ENCODE measurements at places on chromosomes 12 and 14.

- DNase-seq, result no peak
Measured at GRCh38 chr14:75282170-75282554, 3.5 kb downstream of the FOS start.

DNA sequence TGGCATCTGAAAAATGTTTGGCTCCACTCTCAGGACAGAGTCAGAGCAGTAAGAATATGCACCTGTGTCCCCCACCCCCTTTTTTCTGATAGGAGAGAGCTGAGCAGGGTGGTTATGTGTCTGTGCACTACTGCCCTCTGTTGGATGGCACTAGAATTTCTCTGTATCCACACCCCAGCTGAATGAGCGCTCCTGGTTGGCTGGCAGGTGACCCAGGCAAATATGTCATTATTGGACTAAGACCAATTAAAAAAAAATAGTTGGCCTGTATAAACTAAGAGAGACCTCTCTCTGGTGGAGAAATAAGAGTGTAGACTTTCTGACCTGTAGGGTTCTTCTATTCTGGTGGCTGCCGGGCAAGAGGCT lies 107.0 kb downstream of the PTCSC3 start:
- DNase-seq, result peak; percentile 20

- DNase-seq, result no peak
Measured at GRCh38 chr12:89552376-89552775, 26.5 kb upstream of the POC1B start.

DNA sequence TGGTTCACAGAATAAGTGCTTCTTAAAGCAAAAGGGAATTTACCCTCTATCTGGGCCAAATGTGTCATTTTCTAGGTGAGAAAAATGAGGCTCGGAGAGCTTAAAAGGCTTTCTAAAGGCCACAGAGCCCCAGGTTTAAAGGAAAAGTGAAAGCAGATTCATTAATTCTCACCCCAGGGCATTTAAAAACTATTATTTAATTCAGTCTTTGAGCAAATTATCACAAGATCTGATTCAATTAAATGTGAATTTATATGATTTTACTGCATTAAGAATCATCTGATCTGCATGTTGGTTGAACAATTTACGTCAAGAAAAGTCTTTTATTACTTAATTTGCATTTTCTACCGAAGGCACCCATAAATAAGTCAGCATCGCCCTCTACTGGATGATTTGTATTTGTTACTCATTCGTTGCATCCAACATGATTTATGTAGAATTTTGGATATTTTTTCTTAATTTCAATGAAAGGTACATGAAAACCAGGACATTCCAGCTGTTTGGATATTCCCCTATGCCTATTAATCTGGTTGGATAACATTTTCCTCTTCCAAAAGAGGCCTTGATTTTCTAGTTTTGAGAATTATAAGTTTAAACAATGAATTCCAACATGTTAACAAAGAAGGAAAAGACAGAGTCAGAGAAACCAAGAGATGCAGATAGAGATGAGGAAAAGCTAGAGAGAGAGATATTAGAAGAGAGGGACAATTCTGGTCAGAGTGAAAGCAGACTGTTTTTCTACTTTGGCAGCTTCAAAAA lies 19.1 kb upstream of the DHRS7 start:
- DNase-seq, result peak; percentile 80

GRCh38 chr14:24888532-24888931 lies 161.4 kb downstream of the STXBP6 start:
- DNase-seq, result no peak

- DNase-seq, result peak; percentile 42
Measured at GRCh38 chr14:81990312-81990761, 456.7 kb upstream of the SEL1L start.

GRCh38 chr14:49975276-49975675 lies 82.4 kb downstream of the ARF6 start:
- no peak for DNase-seq

DNA sequence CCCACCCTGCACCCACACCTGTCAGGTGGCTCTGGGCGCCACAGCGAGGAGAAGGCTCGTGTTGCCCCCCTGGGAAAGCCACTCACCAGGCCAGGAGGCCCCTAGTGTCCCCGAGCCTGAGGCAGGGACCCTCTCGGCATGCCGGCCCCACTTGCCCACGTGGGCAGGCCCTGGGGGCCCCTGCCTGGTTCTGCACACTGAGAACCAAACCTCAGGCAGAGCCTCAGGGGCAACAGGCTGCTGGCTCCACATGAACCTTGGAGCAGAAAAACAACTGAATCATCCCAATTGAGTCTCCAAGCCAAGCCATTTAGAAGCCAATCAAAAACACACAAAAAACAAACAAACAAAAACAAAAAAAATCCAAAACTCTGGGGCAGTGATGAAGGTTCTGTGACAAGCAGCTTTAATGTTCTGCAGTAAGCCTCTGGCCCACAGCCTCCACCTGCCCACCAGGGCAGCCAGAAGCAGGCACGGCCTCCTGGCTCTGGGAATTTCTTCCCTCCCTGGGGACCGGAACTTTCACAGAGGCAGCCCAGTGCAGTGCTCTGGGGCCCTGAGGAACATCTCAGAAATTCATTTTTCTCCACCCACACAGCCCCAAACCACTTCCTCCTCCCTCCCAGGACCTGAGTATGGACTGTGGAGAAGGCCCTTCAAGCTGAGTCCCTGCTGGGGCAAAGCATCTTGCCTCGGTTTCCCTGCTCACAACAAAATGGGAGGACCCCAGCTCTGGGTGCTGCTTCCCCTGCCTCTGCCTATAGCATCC lies 90.2 kb downstream of the CHGA start:
- no peak for DNase-seq

GRCh38 chr12:14416658-14417057 lies 51.2 kb downstream of the ATF7IP start:
- DNase-seq, result peak; percentile 79

- DNase-seq, result no peak
Measured at GRCh38 chr14:68716698-68717097, 76.2 kb downstream of the ZFP36L1 start.

DNA sequence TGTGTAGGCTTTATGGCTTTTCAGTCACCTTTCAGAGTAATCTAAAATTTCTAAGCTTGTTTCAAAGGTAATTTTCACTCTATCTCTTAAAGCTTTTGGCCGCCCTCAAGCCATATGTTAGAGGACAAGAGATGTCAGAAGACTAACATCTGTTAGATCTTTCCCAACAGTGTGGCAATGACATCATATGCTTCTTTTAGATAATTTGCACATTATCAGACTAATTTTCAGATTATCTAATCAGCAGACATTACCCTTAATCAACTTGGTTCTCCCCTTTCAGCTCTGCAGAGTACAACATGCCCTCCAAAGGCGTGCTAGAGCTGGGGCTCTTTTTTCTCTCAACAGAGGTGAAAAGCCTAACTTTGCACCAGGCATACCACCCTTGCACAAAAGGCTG lies 207.1 kb downstream of the DPF3 start:
- no peak for DNase-seq

- no peak for DNase-seq
Measured at GRCh38 chr12:50562520-50563433, 58.0 kb downstream of the DIP2B start.

- DNase-seq, result no peak
Measured at GRCh38 chr14:104798300-104799243, 2.3 kb upstream of the ZBTB42 start.

- no peak for DNase-seq
Measured at GRCh38 chr12:109932878-109933503, 32.9 kb downstream of the TCHP start.

GRCh38 chr14:105091054-105091516 lies 25.9 kb upstream of the GPR132 start:
- DNase-seq, result no peak

Measured in CD4-positive, alpha-beta T cell treated with Interleukin-2 at 100 ng/mL for 4 hours (primary cell).